ENCODE measurements at places on chromosomes 3 and 15.

DNA sequence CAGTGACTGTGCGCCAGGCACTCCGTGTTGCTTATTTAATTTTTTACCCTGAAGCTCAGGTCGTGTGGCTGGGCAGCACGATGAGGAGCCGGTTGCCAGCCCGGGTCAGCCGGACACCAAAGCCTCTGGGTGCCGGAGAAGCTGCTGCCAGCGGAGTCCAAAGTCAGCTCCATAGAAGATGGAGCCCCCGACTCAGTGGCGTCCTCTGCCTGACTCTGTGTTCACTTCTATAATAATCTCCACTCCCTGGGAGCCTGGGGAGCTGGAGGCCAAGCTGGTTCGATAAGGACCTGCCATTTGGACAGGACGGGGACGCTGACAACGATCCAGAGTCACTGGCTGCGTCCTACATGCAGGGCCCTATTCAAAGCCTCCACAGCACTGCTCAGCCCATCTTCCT, 78.6 kb downstream of the VGLL4 start:
- DNase-seq, result no peak

GRCh38 chr3:141575879-141576743, 89.3 kb downstream of the RASA2 start:
- no peak for DNase-seq

DNA sequence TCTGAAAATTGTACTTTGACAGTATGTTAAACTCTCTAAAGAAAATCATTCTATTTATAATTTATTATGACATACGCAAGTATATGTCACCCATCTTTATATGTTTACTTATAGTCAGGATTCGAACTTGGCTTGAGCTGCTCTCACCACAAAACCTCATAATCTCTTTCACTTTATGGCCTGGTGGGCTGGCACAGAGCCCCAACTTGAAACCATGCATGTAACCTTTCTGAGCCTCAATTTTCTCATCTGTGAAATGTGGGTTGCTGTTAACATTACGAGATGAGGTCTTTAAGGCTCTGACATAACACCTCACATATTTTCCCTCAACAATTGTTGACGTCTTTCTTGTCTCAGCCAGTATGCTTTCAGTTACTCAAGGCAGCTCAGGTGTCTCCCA, 69.4 kb upstream of the PFN2 start:
- no peak for DNase-seq

- DNase-seq, result no peak
Measured at GRCh38 chr3:61772456-61772855, 211.1 kb downstream of the PTPRG start.
